ENCODE measurements at places on chromosomes 2 and 18.

DNA sequence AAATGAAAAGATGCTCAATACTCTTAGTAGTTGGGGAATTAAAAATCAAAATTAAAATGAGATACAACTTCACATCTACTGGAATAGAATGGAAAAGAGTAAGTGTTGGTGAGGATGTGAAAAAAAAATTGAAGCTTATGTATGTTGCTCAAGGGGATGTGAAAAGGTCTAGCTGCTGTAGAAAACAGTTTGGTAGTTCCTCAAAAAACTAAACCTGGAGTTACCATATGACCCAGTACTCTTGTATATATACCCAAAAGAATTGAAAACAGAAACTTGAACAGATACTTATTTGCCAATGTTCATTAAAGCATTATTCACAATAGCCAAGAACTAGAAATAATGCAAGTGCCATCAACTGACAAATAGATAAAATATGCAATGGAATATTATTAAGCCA is 208.4 kb downstream of the FIGN start:
- DNase-seq = no peak

DNA sequence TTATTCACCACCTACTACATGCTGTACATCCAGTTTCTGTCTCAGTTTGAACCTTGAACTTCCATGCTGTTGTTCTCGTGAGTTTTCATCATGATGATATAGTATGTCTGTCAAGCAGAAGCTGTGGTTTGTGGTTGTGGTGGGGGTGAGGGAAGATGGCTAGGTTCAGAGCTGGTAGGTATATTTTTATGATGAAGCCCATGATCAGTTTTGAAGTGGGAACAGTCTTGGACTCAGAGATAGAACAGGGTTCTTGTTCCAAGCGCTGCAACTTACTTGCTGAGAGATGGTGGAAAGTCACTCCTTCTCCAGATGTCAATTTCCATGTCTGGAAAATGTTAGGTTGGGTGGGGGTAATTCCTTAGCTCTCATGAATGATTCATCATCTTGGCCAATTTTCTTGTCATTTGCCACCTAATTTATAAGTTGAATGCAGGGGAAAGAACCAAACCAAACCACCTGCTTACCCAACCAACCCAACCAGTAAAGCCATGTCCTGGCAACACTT is 21.6 kb downstream of the PMAIP1 start:
- DNase-seq = no peak

DNA sequence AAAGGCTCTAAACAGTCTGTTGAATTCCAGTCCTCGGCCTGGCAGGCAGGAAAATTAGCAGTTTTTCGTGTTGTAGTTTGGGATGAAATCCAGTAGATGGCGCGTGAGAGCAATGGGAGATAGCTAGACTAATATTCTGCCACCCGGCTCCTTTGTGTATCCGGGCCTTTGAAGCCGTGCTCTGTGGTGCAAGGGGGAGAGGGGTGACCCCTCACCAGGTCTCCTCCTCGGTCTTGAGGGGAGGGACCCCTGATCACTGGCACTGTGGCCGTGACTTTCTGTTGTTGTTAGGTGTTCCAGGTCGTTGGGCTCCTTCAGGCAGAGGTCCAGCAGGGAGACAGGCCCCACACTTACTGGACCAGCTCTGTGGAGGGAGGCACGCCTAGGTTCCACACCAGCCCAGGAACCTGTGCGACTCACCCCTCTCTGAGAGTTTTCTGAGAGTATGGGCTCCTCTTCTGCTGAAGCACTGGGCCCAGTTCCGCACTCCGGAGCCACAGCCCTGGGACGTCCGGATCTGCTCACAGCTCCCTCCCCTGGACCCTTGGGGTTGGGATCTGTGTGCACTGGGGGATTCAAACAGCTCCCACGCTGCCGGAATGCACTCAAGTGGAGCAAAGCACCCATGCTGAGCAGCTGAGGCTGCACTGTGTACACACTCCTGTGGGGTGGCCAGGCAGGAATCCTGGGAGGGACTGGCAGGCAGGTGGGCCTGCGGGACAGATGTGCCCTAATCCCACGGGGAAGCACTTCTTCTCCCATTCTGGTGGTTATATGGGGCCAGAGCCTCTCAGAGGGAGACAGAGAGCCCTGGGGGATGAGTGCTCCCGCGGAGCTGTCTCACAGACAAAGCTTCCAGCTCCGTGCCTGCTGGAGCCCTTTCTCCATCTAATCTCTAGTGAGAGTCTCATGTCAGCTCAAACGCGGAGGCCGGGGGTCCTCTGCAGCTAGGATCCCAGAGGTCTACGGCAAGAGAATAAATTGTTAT is 8.8 kb downstream of the GKN2 start:
- no peak for DNase-seq

DNA sequence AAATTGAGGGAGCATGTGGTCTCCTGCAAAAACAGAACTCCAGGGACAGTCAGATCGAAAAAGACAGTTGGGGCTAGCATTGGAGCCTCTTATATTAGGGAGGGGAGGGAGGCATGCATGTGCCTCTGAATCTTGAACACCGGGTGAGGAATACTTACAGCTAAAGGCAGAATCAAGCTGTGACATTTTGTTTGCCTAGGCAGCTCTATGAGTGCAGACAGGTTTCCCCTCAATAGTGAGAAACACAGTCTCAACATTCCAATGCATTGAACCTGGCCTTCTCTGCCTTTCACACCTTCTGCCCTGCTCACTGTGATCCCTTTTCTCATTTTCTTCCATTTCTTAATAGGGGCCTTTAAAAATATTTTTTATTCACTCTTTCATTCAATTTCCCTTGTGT is 140.4 kb downstream of the THSD7B start:
- no peak for DNase-seq

DNA sequence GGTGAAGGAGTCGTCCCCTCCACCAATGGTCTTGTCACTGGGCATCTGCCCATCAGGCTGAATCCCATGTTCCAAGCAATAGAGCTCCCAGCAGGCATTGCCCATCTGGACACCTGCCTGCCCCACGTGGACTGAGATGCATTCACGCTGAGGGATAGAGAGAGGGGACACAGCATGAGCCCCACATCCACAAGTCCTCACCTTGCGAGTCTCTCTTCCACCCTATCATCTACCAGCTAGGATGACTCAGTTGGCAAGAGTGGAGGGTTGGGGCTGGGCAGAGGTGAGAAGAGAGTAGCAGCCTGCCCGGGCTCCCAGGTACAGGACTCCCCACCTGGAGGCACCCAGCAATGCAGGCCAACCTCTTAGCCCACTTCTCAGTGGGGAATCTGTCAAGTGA is 959 bp upstream of the TUBA4B start:
- no peak for DNase-seq

GRCh38 chr2:45301307-45302277 is 292.3 kb upstream of the SIX2 start:
- no peak for DNase-seq

DNA sequence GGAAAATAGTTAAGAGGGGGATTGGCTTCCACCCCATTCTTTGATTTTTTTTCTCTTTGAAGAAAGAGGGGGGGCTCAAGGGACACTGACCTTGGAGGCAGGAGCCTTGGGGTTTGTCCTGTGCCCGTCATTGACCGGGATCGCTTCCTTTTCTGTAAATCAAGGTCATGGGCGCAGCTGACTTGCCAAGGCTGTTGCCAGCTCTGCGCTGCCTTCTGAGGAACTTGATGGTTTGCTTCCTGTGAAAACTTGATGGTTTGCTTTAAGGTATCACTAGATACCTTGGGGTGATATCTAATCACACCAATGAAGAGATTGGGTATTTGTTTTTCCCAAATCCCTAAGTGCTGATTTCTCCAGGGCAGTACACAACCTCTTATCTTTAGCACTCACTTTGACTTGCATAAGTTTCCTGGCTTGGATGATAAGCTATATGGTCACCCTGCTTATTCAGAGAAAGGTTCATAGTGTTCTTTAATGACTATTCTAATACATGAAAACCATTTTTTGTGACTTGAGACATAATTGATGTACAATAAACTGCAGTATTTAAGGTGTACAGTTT is 56.0 kb downstream of the DGKD start:
- no peak for DNase-seq

DNA sequence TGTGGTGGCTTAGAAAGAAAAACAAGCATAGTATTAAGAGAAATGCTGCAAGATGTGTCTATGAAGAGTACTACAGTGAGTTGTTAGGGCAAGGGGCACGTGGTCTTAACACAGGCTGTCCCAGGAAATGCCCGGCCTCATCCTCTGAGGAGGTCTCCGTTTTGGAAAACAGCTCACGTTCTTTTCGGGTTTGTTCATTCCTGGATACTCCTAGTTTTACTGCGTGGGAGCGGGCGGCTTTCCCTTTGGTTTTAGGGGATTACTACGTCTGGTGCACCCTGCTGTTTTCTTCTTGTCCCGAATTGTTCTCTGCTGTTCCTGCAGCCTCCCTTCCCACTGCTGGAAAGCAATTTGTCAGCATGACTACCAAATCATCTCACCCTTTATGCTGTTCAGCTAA is 55.5 kb upstream of the RAB6D start:
- no peak for DNase-seq

DNA sequence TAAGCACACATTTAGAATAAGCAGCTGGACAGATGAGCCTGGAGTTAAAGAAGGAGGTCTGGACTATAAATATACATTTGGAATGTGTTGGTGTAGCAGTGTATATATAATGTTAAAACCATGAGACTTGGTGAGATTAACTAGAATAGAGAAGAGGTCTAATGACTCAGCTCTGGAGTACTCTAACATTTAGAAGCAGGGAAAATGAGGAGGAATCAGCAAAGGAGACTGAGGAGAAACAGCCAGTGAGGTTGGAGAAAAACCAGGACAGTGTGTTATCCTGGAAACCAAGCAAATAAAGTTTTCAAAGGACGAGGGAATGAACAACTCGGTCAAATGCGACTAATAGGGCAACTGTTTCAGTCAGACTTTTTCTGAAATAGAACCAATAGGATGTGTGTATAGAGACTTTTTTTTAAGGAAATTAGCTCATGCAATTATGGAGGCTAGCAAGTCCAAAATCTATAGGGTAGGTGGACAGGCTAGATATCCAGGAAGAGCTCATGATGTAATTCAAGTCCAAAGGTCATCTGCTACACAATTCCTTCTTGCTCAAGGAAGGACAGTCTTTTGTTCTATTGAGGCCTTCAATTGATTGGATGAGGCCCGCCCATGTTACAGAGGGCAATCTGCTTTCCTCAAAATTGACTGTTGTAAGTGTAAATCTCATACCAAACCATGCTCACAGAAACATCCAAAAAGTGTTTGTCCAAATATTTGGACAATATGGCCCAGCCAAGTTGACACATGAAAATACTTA is 10.8 kb upstream of the SESTD1 start:
- DNase-seq = no peak

DNA sequence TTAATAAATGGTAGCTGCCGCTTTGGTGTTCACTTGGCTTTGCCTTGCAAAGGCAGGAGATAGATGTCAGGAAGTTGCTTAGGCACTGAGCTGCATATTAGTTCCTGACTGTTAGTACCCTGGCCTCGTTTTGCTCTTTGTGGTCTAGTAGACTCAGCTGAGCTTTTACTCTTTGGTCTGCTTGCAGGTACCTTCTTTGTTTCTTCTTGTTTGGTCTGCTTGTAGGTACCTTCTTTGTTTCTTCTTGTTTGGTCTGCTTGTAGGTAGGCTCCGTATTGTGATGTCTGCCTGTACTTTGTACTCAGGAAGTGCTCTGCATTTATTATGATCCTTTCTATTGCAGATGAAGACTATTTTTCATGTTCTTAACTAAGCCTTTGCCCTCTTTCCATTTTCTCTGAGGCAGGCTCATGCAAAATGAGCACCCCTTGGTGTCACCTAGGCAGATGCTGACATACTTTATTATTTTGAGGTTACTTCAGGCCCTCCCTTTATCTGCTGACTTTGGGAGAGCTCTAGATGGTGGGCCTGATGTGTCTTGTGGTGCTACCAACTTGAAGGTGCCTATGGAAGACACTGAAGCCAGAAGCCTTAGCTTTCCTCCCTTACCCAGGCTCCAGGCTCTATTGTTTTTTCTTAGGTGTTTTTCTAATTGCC is 6.0 kb downstream of the RPIA start:
- DNase-seq = no peak

DNA sequence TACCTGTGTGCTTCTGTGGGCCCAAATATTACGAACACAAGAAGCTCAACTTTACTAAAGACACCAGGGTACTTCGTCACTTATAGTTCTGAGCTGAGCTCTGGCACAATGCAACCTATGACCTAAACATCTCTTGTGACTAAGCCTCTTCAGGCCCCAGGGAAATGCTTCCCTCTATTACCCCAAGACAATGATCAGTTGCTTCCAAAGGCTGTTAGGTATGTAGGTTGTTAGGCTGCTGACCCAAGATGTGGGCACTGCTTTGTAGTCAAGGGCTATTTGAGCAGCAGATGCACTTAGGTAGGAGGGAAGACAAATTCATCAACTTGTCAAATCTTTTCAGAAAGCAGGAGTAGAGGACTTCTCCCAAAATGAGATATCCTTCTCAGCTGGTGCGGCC is 640.1 kb downstream of the EPHA4 start:
- no peak for DNase-seq

DNA sequence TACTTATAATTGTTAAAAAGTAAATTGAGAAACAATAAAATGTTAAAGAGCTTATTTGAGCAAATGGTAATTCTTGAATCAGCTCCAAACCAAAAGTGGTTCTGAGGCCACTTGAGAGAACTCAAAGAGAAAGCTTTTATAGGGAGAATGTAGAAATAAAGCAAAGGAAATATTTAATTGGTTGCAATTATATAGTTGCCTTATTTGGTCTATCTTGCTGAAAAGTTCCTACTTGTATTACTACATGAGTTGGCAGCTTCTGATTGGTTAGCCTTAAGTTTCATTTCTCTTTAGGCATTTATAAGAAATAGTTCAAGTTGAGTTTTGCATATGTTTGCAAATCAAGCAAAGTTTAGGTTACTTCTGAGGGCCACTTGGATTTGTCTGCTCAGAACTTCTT is 38.1 kb downstream of the SCN2A start:
- DNase-seq = no peak

- no peak for DNase-seq
Measured at GRCh38 chr2:69298862-69299261, 88.2 kb downstream of the GFPT1 start.

DNA sequence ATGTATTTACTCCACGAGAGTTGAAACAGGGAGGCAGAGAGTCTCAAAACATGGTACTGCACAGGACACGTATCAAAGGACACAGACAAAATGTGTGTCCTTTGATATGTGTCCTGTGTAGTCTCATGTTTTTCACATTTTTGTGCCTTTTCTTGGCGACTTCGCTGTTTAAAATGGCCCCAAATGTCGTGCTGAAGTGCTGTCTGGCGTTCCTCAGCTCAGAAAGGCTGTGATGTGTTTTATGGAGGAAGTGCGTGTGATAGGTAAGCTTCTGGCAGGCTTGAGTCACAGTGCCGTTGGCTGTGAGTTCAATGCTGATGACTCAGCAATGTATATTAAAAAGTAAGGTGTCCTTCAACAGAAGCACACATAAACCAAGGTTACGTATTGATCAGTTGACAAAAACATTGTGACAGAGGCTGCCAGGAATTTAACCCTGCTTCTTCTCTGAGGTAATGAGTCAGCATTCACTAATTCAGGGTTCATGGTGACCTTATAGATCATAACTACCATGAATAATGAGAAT is 78.2 kb downstream of the DYSF start:
- DNase-seq = no peak
